ENCODE measurements at places on chromosomes 16 and 17.

DNA sequence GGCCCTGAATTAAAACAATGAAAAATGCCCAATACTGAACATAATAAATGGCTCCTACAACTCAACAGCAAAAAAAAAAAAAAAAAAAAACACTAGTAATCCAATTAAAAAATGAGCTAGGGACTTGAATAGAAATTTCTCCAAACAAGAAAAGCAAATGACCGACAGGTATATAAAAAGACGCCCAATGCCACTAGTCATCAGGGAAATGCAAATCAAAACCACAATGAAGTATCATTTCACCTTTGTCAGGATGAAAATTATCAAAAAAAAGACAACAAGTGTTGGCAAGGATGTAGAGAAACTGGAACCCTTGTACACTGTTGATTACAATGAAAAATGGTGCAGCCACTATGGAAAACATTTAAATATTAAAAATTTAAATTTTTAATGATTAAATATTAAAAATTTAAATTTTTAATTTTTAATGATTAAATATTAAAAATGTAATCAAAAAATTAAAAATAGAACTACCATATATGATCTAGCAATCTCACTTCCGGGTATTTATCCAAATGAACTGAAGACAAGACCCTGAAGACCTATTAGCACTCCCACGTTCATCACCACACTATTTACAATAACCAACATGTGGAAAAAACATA lies 28.1 kb downstream of the BBS2 start:
- DNase-seq, result no peak

- DNase-seq, result peak; percentile 34
These were observed 542 bp downstream of the SLC39A11 start for GRCh38 chr17:73091770-73092522.

- peak; percentile 69 for DNase-seq
These were observed 3.2 kb downstream of the DNAH17 start for GRCh38 chr17:78573955-78574354.

DNA sequence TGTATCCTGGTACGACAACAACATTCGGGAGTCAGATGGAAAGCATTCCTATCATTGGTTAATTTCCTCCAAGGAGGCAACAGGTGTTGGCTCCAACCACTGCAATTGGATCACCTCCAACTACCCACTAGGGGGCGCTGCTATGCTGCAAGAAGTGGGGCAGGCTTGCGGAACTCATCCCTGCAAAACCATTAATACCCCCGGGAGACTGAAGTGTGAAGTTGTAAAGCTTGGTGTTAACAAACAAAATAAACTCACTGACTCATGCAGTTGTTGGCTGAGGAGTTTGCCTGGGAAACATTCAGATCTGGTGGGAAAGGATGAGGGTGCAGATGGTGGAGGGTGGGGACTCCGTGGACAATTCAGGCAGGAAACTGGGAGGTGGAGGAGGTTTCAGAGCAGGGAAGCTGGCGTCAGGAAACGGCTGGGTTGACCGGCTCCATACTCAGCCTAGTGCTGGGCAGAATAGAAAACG lies 84.9 kb downstream of the HS3ST2 start:
- DNase-seq, result no peak

GRCh38 chr16:70590722-70591415 lies 55.5 kb upstream of the IL34 start:
- DNase-seq, result no peak

DNA sequence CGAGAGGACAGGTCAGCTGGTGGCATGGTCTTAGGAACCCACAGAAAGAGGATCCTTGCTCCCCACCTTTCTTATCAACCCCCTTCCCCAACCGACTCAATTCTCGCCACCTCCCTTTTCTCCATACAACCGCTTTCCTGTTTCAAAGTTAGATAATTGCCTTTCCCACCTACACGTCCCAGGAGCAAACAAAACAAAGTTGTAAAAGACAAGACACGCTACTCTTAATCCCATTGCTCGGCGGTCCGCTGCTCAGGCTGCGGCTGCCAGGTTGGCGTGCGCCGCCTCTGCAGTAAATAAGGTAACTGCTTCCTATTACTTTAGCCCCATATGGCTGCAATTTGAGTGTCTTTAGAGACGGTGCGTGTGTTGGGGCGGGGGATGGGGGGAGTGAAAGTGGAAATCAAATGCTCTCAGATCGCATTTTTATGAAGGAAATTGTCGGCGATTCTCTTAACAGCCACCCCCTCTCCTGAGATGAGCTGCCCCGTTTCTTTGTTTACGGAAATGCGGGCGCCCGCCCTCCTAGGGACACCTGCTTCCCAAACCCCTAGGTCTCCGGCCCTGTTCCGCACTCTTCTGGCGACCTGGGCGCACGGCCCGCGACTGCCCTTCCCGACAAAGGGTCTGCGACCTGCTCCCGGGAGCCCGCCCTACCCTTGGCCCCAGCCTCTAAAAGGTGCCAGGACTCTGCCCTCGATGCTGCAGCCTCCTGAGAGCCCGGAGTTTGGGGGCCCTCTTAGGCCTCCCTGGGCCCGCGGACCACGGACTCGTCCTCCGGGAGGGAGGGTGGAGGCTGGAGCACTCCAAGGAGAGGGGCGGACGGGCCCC lies 3.7 kb upstream of the CBX8 start:
- DNase-seq, result no peak

- DNase-seq, result no peak
These were observed 553 bp upstream of the CDC6 start for GRCh38 chr17:40287159-40287493.

DNA sequence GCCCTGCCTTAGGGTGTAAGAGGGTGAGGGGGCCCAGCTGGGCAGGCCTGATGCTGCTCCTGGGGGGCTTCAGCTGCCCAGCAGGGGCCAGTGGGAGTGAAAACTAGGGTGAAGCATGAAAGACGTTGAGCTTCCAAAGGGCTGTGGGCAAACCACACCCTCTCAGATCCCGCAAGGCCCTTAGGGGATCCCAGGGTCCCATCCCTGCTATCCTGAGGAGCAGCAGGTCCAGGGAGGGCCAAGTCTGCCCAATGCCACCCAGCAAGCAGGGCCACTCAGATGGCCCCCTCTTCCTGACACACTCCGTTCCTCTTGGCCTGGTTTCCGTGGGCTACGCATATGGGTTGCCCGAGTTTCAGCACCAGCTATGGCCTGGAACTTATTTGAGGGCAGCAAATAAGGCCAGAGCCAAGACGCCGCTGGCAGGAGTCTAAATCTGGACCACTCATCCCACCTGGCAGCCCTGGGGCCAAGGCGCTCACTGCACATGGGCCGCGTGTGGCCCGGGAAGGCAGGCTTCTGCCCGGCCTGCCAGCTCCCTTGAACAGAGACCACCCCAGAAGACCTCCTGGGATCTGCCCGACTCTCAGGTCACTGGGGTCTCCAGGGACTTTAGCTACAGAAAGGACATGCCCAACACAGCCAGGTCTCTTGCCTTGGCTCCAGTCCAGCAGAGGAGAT lies 4.2 kb downstream of the ATP2A3 start:
- DNase-seq, result no peak

DNA sequence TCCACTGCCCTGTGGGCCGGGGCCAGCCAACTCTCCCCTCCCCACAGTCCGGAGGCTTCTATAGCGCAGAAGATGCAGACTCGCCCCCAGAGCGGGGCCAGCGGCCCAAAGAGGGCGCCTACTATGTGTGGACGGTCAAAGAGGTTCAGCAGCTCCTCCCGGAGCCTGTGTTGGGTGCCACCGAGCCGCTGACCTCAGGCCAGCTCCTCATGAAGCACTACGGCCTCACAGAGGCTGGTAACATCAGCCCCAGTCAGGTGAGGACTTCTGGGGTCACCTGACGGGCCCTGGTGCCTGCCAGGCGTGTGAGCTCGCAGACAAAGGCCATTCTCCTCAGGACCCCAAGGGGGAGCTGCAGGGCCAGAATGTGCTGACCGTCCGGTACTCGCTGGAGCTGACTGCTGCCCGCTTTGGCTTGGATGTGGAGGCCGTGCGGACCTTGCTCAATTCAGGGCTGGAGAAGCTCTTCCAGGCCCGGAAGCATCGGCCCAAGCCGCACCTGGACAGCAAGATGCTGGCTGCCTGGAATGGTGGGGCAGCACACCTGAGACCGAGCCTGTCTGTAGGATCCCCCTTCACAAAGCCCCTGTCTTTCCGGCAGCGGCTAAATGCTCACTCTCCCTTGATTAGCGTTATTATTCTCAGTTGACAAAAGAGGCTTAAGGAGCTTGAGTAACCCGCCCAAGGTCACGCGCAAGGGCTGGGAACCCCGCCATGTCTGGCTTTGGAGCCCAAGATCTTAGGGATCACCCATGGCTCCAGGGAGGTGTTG lies 3.9 kb downstream of the SPATA20 start:
- DNase-seq, result peak; percentile 87

DNA sequence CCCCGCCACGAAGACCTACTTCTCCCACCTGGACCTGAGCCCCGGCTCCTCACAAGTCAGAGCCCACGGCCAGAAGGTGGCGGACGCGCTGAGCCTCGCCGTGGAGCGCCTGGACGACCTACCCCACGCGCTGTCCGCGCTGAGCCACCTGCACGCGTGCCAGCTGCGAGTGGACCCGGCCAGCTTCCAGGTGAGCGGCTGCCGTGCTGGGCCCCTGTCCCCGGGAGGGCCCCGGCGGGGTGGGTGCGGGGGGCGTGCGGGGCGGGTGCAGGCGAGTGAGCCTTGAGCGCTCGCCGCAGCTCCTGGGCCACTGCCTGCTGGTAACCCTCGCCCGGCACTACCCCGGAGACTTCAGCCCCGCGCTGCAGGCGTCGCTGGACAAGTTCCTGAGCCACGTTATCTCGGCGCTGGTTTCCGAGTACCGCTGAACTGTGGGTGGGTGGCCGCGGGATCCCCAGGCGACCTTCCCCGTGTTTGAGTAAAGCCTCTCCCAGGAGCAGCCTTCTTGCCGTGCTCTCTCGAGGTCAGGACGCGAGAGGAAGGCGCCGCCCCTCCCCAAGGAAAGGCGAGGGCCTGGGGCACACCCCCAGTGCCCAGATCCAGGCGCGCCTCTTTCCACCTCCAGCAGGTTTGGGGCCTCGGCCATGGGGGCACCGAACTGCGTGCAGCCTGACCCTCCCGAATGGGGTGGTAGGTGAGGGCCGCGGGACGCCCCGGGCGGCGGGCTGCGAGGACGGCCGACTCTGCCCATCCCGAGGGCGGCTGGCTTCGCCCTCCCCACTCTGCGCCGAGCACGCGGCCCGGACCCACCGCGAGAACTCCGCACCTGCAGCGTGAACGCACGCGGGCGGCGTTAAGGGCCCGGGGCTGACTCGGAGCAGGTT lies 664 bp downstream of the HBQ1 start:
- DNase-seq, result peak; percentile 89

GRCh38 chr16:71460941-71461340 lies 1.1 kb downstream of the ZNF23 start:
- no peak for DNase-seq

DNA sequence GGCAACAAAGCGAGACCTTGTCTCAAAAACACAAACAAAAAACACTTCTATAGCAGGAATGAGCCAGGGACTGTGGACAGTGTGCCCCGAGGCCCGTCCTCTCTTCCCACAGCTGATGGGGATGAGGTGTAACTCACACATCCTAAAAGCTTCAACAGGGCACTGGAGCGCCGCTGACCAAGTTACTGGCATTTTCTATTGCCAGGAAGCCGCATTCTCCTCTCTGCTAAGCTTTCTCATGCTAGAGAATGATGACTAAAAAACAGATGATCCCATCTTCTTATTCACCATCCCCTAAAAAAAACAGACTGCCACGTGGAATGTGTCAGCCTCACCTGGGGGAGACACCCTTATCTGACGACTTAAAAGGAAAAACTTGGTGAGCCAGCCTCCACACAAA lies 16.3 kb downstream of the CARHSP1 start:
- no peak for DNase-seq

DNA sequence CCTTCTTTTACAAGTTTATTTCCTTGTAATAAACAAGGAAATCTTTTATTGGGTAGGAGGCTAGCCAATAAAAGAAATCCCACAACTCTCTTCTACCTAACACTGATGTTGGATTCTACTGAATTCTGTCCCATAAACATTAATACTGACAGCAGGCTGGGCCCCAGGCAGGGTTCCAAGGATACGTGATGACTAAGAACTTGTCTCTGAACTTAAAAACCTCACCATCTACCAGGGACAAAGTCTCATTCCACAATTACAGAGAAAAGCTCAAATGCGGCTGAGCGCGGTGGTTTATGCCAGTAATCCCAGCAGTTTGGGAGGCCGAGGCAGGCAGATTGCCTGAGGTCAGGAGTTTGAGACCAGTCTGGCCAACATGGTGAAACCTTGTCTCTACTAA lies 64.9 kb downstream of the ARHGAP17 start:
- DNase-seq, result no peak

GRCh38 chr16:87384162-87384874 lies 742 bp upstream of the FBXO31 start:
- DNase-seq, result peak; percentile 79

DNA sequence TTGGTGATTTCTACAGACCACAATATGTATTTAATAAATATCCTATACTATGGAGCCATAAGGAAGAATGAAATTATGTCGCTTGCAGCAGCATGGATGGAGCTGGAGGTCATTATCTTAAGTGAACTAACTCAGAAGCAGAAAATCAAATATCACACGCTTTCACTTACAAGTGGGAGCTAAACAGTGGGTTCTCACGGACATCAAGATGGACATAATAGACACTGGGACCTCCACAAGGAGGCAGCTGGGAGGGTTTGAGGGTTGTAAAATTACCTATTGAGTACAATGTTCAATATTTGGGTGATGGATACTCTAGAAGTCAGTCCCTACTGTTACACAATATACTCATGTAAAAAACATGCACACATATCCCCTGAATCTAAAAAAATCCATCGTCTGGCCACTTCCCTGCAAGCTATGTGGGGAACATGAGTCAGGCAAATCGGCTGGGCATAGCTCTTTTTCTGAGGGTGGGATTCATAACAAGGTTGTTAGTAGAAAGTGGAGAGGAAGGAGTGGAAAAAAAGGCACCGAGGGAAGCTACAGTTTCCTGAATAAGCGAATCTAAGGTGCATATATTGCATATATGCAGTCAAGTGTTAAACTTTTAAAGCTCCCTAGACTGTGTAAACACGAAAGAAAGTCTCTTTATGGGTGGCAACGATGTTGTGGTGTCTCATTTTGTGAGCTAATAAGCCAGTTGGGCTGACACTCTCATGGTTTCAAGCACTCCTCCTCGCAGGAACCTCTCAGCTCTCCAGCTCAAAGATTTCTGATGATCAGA lies 135.2 kb upstream of the CPHXL start:
- DNase-seq, result no peak

GRCh38 chr16:80129791-80130190 lies 411.0 kb upstream of the DYNLRB2 start:
- no peak for DNase-seq

DNA sequence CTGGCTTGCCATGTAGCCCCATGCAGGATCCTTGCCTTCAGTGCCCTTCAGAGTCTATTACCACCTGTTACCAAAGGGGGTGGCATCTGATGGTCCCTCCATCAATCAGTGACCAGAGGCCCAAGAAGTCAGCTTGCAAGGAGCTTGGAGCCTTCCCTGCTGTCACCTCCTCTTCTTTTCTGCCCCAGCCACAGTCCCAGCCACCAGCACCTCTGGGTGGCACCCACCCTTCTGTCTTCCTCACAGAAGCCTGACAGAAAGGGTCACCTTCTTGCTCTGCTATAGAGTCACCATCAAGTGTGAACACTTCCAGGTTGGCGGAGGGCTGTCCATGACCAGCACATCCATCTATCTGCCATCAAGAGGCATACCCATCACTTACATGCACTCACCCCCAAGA lies 203.2 kb downstream of the SALL1 start:
- no peak for DNase-seq
